HepG2 (cell line): ENCODE measurements at places on chromosomes 13 and 19. TPM values are rescaled to one million over a fixed set of nuclear protein-coding genes. Genes with fewer than 3 reads are reported as not detected.
A peak's percentile ranks its signal among the peaks of the same experiment; 100 is the strongest.

GRCh38 chr19:14048443-14049153 lies 13.3 kb downstream of the PALM3 start:
- no peaks in the 10 kb centered on the region for H3K27me3 ChIP-seq
- H3K4me1 ChIP-seq, result no peaks in the 10 kb centered on the region
- DNase-seq, result peak; percentile 23
- H3K27ac ChIP-seq, result no peak overlapping the region
- H3K4me3 ChIP-seq, result no peak overlapping the region

DNA sequence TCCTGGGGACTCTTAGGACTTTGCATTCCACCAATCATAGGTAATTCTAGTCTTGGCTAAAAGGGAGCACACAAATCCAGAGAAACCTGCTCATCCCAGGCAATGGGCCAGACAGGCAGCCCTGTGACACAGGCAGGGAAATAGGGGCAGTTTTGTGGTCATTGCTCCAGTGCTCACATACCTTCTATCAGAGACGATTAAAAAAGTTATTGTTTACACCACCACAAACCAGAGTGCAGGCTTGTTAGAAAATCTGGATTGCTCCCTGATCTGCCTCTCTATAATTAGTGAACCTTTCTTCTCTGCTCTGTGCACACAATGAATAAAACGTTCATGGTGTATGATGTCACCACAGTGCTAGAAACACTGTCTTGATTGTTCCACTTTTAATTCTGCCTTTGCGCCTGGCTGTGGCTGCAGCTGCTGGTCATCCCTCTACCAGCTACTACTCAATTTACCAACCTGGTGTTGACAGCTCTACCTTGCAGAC lies 121.6 kb upstream of the SPATA13 start:
- H3K36me3 ChIP-seq, result no peaks in the 10 kb centered on the region
- no peak overlapping the region for H3K4me3 ChIP-seq
- H3K27me3 ChIP-seq, result 0 out of 3 replicates have a peak, but pooled peaks cover 8% of the 10 kb centered on the region
- peak; percentile 22 for DNase-seq

DNA sequence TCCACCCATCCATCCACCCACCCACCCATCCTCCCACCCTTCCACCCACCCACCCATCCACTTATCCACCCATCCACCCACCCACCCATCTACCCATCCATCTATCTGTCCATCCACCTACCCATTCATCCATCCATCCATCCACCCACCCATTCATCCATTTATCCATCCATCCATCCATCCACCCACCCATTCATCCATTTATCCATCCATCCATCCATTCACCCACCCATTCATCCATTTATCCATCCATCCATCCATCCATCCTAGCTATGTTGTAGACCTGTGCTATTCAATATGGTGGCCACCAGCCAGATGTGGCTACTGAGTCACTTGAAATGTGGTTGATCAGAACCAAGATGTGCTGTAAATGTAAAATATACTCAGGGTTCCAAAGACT lies 5.1 kb downstream of the CAMSAP3 start:
- no peaks in the 10 kb centered on the region for H3K27me3 ChIP-seq
- H3K4me1 ChIP-seq, result peaks cover 18% of the 10 kb centered on the region
- H3K4me3 ChIP-seq, result no peak overlapping the region
- peaks cover 12% of the 10 kb centered on the region for H3K36me3 ChIP-seq
- DNase-seq, result no peak

DNA sequence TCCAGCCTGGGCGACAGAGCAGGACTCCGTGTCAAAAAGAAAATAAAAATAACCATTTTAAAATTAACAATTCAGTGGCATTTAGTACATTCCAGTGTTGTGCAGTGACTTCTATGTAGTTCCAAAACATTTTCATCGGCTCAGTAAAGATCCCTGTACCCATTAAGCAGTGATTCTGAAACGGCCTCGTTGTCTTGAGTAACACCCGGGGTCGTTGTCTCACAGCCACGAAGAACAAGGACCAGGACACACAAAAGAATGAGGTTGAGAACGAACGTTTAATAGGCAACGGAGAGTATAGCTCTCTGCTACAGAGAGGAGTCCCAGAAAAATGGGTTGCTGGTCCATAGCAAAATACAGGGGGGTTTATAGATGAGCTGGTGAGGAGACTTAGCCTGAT lies 2.4 kb upstream of the TMED1 start:
- H3K36me3 ChIP-seq, result no peaks in the 10 kb centered on the region
- DNase-seq, result no peak

DNA sequence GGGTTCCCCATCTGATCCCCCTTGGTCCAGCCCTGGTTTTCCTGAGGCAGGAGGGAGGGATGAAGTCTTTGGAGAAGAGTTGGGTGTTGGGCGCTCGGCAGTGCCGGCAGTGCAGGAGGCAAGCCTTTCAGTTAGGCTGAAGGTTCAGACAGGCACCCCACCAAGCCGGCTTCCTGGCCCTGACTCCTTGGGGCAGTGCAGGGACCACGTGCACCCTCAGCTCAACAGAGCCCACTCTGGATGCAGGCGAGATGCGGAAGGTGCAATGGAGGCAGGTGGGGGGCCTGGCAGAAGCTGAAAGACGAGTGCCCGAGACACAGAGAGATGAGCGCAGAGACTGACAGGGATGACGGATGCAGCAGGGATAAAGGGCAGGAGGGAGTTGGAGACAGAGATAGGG lies 11.1 kb downstream of the MAMSTR start:
- peaks cover 17% of the 10 kb centered on the region; the same call in 1 of the 2 replicates for H3K4me1 ChIP-seq
- no peaks in the 10 kb centered on the region for H3K36me3 ChIP-seq
- H3K27me3 ChIP-seq, result no peaks in the 10 kb centered on the region
- no peak for DNase-seq

- H3K27ac ChIP-seq, result no peak overlapping the region
- H3K4me1 ChIP-seq, result peaks cover 29% of the 10 kb centered on the region
- H3K4me3 ChIP-seq, result peak overlapping the region; percentile 60; the same call in 1 of the 2 replicates
- DNase-seq, result no peak
Observed at GRCh38 chr19:47036097-47036651, 12.2 kb downstream of the TMEM160 start.

The OLFM4 gene
- not detected in 2 replicates for total RNA-seq

DNA sequence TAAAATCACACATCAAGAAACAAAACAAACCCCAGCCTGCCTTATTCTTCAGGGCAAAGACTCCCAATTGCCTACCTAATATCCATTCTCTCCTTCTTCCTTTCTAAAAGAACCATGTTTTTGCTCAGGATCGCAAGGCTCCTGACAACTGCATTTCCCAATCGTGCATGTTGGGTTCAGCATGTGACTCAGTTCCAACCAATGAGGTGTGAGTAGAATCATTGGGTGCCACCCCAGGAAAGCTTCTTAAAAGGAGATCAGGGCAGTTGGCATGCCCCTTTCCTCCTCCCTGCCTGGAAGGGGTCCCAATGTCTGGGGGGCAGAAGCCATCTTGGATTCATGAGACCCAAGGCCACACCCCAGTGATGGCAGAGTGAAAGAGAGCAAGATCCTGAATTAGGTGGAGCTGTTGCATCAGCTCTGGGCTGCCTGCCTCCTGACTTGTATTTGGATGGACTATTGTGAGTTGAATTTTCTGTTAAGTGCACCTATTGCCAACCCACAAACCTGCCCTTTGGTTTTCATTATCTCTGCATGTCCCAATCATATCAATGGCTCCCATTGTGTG lies 26.0 kb upstream of the UBAC2 start:
- no peaks in the 10 kb centered on the region for H3K36me3 ChIP-seq
- no peak for DNase-seq
- H3K4me1 ChIP-seq, result peaks cover 7% of the 10 kb centered on the region; the same call in 1 of the 2 replicates

The ZNF772 gene
- total RNA-seq, result 17.2 and 23.6 TPM in 2 replicates

The SH2D3A gene
- 0.60 and 1.0 TPM in 2 replicates for total RNA-seq

The LPAR2 gene
- 0.72 and 0.86 TPM in 2 replicates for total RNA-seq

The HIF3A gene
- total RNA-seq, result 0.09 TPM in 1 of 2 replicates, not detected in the other

GRCh38 chr13:49421391-49421790 lies 22.5 kb downstream of the CAB39L start:
- DNase-seq, result peak; percentile 81
- no peaks in the 10 kb centered on the region for H3K27me3 ChIP-seq
- H3K36me3 ChIP-seq, result no peaks in the 10 kb centered on the region
- H3K4me1 ChIP-seq, result peaks cover 28% of the 10 kb centered on the region

The GRK1 gene
- 0.07 TPM in 1 of 2 replicates, not detected in the other for total RNA-seq

- no peak overlapping the region for H3K27ac ChIP-seq
- peaks cover 25% of the 10 kb centered on the region; the same call in 1 of the 2 replicates for H3K4me1 ChIP-seq
- no peak overlapping the region for H3K4me3 ChIP-seq
- H3K27me3 ChIP-seq, result no peaks in the 10 kb centered on the region
- DNase-seq, result no peak
Observed at GRCh38 chr19:16885166-16885565, 3.6 kb upstream of the F2RL3 start.

- no peaks in the 10 kb centered on the region for H3K36me3 ChIP-seq
- H3K27ac ChIP-seq, result no peak overlapping the region
- H3K4me1 ChIP-seq, result no peaks in the 10 kb centered on the region
- H3K4me3 ChIP-seq, result no peak overlapping the region
Observed at GRCh38 chr13:56317841-56318240, 822.9 kb upstream of the PRR20A start.

GRCh38 chr13:106573284-106573846 lies 5.4 kb upstream of the ARGLU1 start:
- H3K27ac ChIP-seq, result no peak overlapping the region
- H3K4me1 ChIP-seq, result peaks cover 12% of the 10 kb centered on the region
- no peak overlapping the region for H3K4me3 ChIP-seq
- no peaks in the 10 kb centered on the region for H3K36me3 ChIP-seq

GRCh38 chr13:52599037-52599847 lies 43.0 kb upstream of the HNRNPA1L2 start:
- peak overlapping the region; percentile 82 for H3K27ac ChIP-seq
- H3K4me1 ChIP-seq, result peaks cover 40% of the 10 kb centered on the region
- DNase-seq, result no peak
- H3K27me3 ChIP-seq, result no peaks in the 10 kb centered on the region; the same call in 1 of the 2 replicates
- no peaks in the 10 kb centered on the region for H3K36me3 ChIP-seq

- no peak overlapping the region for H3K4me3 ChIP-seq
- H3K27me3 ChIP-seq, result no peaks in the 10 kb centered on the region
- no peaks in the 10 kb centered on the region for H3K36me3 ChIP-seq
Observed at GRCh38 chr13:53562419-53562818, 533.8 kb downstream of the OLFM4 start.

DNA sequence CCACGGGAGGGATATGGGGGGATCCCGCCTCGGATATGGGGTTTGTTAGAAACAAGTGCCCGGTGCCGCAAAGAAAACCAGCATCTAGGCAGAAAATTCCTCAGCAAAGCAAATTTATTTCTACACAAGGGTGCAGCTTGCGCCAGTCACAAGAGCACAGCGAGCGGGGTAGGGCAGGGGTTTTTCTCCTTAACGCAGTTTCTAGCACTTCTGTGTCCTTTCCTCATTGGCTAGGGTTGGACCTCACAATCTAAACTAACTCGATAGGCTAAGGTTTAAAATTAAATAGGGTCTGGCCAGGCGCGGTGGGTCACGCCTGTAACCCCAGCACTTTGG lies 595 bp downstream of the ZNF440 start:
- H3K27me3 ChIP-seq, result no peaks in the 10 kb centered on the region; the same call in 2 of the 3 replicates
- H3K4me3 ChIP-seq, result peak overlapping the region; percentile 91
- no peak for DNase-seq
- peak overlapping the region; percentile 89 for H3K27ac ChIP-seq
- no peaks in the 10 kb centered on the region for H3K36me3 ChIP-seq

- no peak overlapping the region for H3K4me3 ChIP-seq
- no peak for DNase-seq
- H3K4me1 ChIP-seq, result no peaks in the 10 kb centered on the region
- H3K36me3 ChIP-seq, result no peaks in the 10 kb centered on the region
Observed at GRCh38 chr19:54549224-54549623, 24.4 kb upstream of the LILRA2 start.

The SYNGR4 gene
- not detected in 2 replicates for total RNA-seq

DNA sequence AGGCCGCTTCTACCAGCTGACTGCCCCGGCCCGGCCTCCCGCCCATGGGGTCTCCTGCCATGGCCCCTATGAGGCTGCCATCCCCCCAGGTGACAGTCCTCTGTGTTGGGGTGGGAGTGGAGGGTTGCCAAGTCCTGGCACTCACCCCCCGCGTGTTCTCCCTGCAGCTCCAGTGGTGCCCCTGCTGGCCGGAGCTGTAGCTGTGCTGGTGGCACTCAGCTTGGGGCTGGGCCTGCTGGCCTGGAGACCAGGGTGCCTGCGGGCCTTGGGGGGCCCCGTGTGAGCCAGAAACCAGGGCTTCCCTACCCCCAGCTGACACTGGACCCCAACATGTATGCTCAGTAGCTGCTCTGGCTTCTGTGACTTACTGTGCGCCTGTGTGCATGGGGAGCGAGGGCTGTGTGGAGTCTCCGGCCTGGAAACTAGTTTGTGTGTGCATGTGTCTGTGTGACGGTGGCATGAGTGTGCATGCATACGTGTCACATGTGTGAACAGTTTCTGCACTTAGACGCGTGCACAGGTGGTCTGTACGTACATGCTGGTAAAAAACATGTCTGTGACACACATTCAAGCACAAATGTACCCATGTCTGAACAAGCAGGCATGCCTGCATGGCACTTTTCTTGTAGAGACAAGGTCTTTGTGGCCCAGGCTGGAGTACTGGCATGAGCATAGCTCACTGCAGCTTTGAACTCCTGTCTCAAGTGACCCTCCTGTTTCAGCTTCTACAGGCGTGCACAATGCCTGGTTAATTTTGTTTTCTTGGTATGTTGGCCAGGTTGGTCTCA lies 4.9 kb downstream of the ACP4 start:
- no peak overlapping the region for H3K4me3 ChIP-seq
- H3K4me1 ChIP-seq, result peaks cover 24% of the 10 kb centered on the region
- H3K36me3 ChIP-seq, result peaks cover 20% of the 10 kb centered on the region
- DNase-seq, result no peak
- H3K27ac ChIP-seq, result no peak overlapping the region
- no peaks in the 10 kb centered on the region for H3K27me3 ChIP-seq

The ICAM4 gene
- total RNA-seq, result 1.5 and 2.9 TPM in 2 replicates

The SIGLEC5 gene
- total RNA-seq, result not detected in 2 replicates

The PLEKHF1 gene
- 3.2 and 3.8 TPM in 2 replicates for total RNA-seq

The CGB8 gene
- total RNA-seq, result not detected in 2 replicates

The MYBPC2 gene
- 0.67 TPM in 1 of 2 replicates, not detected in the other for total RNA-seq

The EID2B gene
- total RNA-seq, result 3.6 and 3.7 TPM in 2 replicates

- DNase-seq, result no peak
- no peak overlapping the region for H3K4me3 ChIP-seq
- no peaks in the 10 kb centered on the region for H3K36me3 ChIP-seq
- H3K27me3 ChIP-seq, result no peaks in the 10 kb centered on the region
- H3K4me1 ChIP-seq, result no peaks in the 10 kb centered on the region
- H3K27ac ChIP-seq, result no peak overlapping the region
Observed at GRCh38 chr13:51330791-51331190, 8.7 kb upstream of the SERPINE3 start.

The WTIP gene
- total RNA-seq, result 9.0 and 15.0 TPM in 2 replicates

DNA sequence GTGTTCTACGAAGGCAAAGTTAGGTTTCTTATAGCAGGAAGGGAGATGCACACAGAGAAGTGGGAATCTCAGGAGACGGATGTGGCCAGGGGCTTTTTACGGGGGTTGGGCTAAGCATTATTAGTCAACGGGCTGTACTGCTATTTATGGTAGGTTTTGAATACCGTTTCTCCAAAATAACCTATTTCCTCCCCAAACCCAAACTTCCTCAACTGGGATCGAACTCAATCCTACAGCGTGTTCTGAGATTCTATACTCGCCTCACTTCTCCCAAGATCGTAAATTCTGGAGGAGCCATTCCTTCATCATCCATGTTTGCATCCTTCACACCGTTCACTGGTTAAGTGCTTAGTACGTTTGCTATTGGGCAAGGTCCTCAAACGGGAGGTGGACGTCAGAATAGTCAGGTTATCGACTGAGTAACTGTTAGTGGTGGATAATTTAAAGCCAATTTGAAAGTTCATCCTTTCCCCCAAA lies 1.2 kb upstream of the TRIM13 start:
- H3K27ac ChIP-seq, result no peak overlapping the region
- H3K4me1 ChIP-seq, result peaks cover 30% of the 10 kb centered on the region
- no peaks in the 10 kb centered on the region for H3K27me3 ChIP-seq
- no peaks in the 10 kb centered on the region for H3K36me3 ChIP-seq
- no peak for DNase-seq

The OR4F17 gene
- total RNA-seq, result not detected in 2 replicates

The FGF21 gene
- not detected in 2 replicates for total RNA-seq

The MAMSTR gene
- total RNA-seq, result 2.0 and 2.2 TPM in 2 replicates

The CCL25 gene
- not detected in 2 replicates for total RNA-seq
